ENCODE measurements at places on chromosomes 7 and 10.
A peak's percentile ranks its signal among the peaks of the same experiment; 100 is the strongest.

GRCh38 chr7:131219312-131220041, 108.2 kb upstream of the MKLN1 start:
- DNase-seq, result no peak

DNA sequence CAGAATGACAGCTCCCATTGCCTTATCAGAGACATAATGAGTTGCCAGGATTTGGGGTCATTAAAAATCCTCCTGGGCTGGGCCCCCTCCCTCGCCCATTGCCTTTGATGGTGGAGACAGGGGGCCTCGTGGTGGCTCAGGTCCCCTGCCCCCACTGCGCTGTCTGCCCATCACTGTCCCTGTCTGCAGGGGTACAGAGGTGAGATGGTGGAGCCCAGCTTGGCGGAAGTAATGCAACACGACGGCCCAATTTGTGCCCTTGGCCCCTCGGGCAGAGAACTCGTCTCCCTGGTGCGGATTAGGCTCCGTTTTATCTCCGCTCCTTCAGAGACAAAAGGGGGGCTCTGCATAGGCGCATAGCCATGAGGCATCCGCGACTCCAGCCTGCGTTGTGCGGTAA, 152.4 kb upstream of the UNC5B start:
- no peak for DNase-seq

DNA sequence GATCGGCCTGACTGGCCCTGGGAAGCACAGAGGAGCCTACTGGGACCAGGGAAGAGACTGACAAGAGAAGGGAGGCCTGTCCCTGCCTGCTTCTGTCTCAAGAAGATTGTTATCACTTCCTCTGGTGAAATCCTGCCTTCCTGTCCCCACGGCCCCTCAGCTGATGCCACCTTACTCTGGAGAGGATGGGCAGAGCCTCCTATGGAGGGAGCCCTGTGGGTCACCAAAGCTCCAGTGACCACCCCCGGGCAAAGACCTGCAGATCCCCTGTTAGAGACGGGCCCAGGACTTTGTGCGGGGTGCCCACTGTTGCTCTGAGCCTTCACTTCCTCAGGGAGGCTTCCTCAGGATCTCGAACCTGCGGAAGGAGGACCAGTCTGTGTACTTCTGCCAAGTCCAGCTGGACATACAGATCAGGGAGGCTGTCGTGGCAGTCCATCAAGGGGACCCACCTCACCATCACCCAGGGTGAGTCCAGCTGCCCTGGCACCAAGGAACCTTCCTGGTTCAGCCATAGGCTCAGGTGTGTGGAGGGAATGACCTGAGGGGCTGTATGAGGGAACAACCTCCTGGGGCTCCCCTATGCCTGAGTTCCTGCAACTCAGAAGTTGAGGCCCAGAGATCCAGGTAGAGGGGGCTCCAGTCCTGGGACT, 1.4 kb upstream of the PILRB start:
- no peak for DNase-seq

GRCh38 chr7:150973571-150974451, 4.3 kb downstream of the KCNH2 start:
- DNase-seq, result peak; percentile 27

DNA sequence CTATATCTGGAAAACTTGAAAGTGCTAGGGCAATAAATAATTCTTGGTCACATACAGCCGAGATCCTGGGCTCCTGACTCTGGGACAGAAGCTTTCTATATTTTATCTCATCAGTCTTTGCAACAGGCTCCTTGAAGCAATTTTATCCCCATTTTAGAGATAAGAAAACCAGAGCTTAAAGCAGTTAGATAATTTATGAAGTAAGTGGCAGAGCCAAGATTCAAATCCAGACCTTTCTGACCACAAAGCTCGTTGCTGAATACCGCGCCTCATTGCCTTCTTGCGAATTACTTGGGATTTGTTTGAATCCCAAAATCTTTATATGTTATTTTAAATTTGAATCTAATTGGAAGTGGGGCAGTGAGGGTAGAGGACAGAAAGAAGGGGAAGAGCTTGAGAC, 106.0 kb downstream of the TCF7L2 start:
- no peak for DNase-seq

DNA sequence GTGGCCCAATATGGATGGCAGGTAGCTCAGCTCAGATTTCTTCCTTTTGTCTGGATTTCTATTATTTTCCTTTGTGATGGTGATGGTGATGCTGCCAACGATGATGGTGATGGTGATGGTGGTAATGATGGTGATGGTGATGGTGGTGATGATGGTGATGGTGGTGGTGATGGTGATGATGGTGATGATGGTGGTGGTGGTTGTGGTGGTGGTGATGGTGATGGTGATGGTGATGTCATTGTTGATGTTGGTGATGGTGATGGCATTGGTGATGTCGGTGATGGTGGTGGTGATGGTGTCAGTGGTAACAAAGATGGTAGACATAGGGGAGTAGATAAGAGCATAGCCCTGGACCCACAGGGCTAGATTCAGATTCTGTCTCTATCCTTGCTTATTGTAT, 25.4 kb downstream of the TTYH3 start:
- DNase-seq, result no peak

DNA sequence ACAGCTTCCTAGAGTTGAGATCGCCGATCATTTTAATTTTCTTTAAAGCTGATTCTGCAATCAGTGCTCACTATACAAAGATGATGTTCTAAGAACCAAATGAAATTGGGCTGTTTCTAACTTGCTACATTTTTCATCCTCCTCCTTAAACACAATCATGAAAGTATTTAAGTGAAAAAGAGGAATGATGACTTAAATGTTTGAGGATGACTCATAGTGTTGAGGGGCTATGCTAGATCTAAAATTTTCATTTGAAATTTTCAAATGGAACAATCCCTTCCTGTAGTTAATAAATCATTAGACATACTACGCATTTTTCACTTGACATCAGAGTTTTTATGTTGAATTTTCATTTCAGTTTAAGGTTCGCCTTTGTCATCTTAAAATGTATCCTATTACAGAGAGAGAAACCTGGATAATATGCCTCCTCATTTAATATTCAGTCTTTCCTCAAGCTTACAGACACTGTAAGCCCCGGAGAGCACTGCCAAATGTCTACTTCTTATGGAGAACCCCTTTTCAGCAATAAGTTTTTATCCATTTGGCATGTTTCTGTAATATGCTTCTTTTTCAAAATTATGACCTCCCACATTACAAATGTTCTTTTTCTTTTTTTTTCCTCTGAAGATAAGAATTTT, 499.6 kb downstream of the MAGI2 start:
- DNase-seq, result no peak

GRCh38 chr7:129793506-129794310, 159.1 kb downstream of the UBE2H start:
- no peak for DNase-seq

GRCh38 chr7:19090526-19090925, 26.9 kb downstream of the TWIST1 start:
- no peak for DNase-seq

DNA sequence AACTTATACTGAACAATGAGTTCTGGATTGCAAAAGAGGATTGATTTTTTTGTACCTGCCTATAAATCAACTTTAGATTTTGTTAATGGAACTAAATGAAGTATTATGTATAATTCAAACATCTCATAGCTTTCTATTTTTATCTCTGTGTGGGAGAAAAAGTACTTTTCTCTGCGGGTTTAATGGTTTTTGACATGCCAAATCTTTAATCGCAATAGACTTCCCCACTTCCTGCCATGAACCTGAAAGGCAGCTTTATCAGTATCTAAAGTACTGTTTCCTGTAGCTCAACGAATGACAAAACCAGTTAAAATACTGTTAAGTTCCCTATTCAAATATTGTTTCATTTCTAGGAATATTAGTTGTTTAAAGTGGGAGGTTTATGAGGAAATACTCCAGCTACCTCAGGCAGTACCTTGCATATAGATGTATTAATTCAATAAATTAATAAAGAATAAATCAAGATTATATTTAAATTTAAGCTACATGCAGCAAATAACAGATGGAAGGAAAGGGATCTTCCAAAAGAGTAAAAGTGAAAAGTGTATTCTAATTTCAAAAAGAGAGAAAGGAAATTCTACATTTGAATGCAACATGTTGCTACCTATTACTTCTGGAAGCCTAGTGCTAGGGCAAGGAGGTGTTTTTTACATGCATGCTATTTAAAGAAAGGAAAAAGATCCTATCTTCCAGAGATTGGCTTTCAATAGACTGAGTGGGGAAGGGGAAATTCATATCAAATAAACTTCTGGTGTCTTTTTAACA, 75.9 kb downstream of the SVOPL start:
- no peak for DNase-seq

DNA sequence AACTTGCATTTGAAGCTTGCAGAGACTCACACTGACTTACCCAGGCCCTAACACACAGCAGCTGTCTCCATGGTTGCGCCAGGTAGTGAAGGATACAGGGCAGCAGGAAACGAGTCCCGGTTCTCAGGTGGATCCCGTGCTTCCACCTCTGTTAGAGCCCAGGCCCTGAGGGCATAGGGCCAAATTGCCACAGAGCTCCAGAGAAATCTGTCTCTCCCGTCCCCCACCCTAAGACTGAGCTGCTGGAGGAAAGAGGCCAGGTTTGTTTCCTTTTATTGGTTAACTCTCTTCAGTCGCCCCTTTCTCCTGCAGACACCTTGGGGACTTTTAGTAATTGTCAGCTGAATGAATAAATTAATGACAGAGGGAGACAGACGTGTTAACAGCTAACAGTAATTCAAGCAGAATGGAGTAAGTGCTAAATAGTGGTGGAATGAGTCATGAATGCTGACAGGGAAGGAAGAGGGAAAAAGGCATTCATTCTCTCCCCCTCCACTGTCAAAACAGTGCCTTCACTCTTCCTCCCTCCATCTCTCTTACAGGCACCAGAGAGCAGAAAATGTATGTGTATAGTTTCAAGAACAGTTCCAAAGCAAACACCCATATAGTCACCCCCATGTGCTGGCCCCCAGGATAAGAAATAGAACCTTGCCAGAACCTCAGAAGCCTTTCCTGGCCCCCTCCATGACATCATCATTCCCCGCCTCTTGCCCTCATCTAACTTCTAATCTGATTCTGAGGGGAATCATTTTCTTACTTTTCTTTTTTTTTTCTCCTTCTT, 16.8 kb upstream of the DLG5 start:
- no peak for DNase-seq

GRCh38 chr7:92698237-92698841, 108.1 kb upstream of the FAM133B start:
- DNase-seq, result no peak
